ENCODE measurements at places on chromosomes 2 and 18. TPM values are rescaled to one million over a fixed set of nuclear protein-coding genes. Genes with fewer than 3 reads are reported as not detected.

- no peak for DNase-seq
Measured at GRCh38 chr2:191176305-191176704, 25.5 kb upstream of the STAT4 start.

- DNase-seq: no peak
Measured at GRCh38 chr2:15427987-15428386, 133.1 kb downstream of the NBAS start.

Gene ESPNL
- 6.9 TPM for total RNA-seq

DNA sequence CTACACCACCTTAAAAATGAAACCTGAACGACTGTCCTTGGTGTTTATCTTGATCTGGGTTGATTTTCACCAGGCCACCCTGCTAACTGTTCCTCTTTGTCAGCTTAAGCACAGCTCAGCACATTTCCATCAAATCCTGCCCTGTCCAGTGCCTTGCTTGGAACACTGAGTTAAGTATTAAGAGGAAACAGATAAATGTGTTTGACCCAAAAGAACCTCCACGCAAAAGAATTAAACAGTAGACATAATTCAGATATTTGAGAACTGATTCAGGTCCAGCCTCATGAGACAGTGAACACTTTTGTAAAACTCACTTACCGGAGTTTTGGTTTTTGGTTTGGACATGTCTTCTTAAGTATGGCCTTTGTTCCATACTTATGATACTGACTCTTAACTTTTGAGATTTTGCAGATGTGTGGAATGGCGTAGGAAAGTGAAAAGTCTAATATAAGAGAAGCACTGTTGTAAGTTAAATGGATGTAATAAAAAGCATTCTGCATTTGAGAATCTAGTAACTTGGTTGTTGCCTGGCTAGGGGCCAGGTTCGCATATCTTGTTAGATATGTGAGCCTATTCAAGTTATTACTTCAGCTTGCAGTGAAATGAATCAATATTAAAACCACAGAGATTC is 88.9 kb upstream of the SERPINE2 start:
- DNase-seq: no peak

- no peak for DNase-seq
Measured at GRCh38 chr2:5076599-5076998, 615.6 kb upstream of the SOX11 start.

- DNase-seq: no peak
Measured at GRCh38 chr2:188349019-188349418, 57.3 kb downstream of the GULP1 start.

- no peak for DNase-seq
Measured at GRCh38 chr18:5707586-5707985, 163.8 kb upstream of the EPB41L3 start.
